ENCODE measurements at places on chromosomes 6 and 20. TPM values are rescaled to one million over a fixed set of nuclear protein-coding genes. Genes with fewer than 3 reads are reported as not detected.

- no peak for DNase-seq
Observed at GRCh38 chr6:23659125-23659524, 466.9 kb upstream of the NRSN1 start.

GRCh38 chr20:48211238-48211637 lies 426.0 kb upstream of the SULF2 start:
- no peak for DNase-seq

- DNase-seq = no peak
Observed at GRCh38 chr6:36204068-36204753, 7.7 kb downstream of the BRPF3 start.

DNA sequence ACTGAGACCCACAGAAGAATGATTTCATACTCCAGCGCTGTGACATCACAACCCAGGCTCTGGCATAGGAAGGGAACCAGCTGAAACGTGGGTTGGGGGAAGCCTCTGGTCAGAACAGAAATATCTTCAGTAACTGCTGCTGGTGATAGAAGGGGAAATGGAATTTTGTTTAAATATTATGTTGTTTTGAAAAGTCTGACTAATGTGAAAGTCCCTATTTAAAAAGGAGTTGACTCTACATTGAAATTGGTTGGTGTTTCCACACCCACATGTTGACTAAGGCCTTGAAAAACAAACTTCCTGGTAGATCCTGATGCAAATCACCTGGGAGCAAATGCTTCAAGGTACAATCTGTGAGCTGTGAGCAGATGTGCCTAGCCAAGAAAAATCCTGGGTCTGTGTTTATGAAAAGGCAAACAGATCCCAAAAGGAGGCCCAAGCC lies 24.5 kb upstream of the TCP11 start:
- DNase-seq = peak; percentile 66

Gene TBP
- total RNA-seq = 25.0 TPM

DNA sequence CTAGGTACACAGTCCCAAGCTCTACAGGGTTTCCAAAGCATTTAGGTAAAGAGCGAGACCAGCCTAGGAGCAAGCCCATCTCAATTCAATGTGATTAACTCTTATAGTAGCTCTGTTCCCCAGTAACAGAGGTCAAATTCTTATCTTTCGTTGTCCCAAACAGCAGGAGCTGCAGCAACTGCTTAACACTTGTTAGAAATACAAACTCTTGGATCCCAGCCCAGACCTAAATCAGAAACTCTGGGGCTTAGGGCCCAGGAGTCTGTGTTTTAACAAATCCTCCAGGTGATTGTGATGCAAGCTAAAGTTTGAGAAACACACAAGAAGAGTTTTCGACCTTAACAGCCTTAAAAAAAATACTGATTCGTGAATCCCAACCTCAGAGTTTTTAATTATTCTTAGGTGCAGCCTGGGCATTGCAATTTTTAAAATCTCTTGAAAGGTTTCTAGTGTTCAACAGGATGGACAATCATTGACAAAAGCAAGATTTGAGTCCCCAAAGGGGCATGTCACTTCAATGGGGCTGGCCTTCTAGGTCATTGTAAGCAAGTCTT lies 127.4 kb upstream of the HCRTR2 start:
- no peak for DNase-seq

Gene MAS1
- total RNA-seq = not detected

Gene ZNF165
- 0.08 TPM for total RNA-seq

- DNase-seq = no peak
Observed at GRCh38 chr6:21668795-21669194, 75.2 kb downstream of the SOX4 start.

GRCh38 chr6:14275493-14275851 lies 157.9 kb downstream of the CD83 start:
- DNase-seq = no peak

Gene SLC25A27
- not detected for total RNA-seq

Gene MOG
- not detected for total RNA-seq

Gene TRIM39
- 9.0 TPM for total RNA-seq

Measured in SJSA1 (cell line).